Non-pigmented ciliary epithelial cell (primary cell): ENCODE measurements at places on chromosomes 6 and 20.

DNA sequence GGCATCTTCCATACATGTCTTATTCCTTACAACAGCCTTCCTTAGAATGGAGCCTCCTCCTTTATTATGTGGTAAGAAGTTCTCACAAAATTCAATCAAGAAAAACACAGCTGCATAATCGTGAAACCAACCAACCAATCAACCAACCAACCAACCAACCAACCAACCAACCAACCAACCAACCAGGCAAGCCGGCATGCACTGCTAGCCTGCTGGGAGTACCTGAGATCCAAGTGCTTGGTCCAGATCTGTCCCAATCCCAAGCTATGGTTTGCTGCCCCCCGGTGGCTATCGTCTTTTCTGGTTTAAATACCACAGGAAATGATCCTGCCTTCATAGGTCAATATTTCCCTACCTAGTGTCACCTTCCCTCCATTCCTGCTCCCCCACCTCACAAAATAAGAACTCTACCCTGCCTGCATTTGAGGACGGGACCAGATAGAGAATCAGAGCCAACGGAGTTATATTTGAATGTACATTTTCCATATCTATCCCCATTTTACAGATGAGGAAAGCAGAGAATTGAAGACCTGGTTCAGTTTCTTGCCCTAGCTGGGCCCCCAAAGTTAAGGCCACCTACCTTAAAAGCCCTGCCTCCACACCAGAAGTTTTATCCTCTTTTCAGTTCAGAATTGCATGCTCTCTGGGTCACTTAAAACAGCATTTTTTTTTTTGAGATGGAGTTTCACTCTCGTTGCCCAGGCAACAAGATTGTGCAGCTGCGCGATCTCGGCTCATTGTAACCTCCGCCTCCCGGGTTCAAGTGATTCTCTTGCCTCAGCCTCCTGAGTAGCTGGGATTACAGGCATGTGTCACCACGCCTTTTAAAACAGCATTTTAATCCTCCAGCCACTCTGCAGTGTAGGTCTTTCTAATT, 27.1 kb downstream of the RAB44 start:
- no peak for DNase-seq

DNA sequence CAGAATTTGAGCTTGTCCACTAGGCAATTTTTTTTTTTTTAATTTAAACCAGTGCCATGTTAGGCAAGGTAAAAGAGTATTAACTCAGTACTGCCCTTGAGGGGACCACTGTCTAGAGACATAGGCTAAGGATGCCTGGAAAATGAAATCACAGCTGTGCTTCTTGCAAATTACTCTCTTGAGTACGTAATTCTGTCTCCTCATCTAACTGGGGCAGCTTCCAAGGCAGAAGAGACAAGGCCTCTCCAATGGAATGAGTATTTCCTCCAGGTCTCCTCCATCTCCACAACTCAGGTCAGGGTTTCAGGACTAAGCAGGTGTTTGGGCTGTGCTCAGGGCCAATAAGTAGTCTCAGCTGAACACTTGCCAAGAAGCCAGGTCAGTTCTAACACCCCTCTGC, 33.8 kb upstream of the MRPS10 start:
- DNase-seq, result no peak

DNA sequence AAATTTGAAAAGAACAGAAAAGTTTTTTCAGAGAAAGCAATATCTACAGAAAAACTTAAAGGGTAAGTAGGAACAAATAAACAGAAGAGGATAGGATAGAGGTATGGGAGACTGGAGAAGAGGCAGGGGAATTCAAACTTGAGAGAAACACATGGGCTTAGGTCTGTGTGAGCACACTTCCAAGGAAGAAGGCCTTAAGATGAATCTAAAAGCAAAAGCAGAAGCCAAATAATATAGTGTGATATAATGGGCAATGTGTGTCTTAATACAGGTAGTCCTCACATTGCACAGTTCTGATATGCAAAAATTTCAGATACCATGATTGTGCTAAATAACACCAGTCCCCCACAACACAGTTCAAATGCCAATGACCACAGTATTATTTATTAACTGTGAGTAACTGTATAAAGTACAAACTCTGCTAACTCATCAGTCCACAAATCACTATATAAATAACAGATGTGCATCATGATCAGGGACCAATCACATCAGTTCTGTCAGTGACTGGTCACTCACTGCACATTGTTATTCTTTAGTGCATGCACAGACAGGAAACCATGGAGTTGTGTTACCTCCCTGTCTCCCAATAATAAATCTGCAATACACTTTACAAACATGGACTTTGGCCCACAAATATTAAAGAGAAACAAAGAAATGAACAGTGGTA, 18.6 kb downstream of the SNX14 start:
- peak; percentile 34 for DNase-seq

DNA sequence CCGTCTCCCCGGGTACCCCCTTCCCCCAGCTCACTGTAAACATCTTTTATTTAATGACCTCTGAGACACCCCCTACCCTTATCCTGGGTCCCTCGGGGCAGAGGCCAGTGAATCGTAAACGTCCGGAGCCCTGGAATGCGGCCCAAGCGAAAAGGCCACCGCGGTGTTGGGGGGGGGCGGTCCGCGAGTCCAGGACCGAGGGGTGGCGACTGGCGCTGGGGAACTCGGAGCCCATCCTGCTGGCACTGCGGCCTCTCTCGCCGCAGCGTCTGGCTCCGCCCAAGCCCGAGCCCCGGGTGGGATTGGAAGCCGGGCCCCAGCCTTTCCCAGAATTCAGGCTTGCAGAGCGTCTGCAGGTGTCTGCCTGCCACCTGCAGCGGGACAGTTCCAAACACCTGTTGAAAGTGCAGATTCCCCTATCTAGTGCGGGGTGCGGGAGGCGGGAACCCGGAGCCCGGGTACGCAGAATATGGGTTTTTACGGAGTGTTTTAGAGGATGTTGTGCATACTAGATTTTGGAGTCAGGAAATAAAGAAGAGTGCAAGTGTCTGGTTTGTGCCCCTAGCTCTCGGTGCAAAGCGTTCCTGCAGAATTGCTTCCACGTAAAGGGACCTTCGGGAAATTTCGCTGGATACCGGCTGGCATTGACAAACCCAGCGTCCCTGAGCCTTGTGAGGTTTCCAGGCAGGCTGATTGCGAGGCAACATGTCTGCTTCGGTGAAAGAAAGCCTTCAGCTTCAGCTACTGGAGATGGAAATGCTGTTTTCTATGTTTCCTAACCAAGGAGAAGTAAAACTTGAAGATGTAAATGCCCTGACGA, 800 bp downstream of the RWDD2A start:
- DNase-seq, result no peak

- no peak for DNase-seq
Observed at GRCh38 chr6:95143408-95144180, 433.7 kb upstream of the MANEA start.

GRCh38 chr20:47506850-47507249, 5.2 kb downstream of the NCOA3 start:
- DNase-seq, result no peak
